Caki2 (cell line): ENCODE measurements at places on chromosomes 3 and 15.

GRCh38 chr3:29414468-29415224 lies 133.8 kb downstream of the RBMS3 start:
- no peak for DNase-seq

DNA sequence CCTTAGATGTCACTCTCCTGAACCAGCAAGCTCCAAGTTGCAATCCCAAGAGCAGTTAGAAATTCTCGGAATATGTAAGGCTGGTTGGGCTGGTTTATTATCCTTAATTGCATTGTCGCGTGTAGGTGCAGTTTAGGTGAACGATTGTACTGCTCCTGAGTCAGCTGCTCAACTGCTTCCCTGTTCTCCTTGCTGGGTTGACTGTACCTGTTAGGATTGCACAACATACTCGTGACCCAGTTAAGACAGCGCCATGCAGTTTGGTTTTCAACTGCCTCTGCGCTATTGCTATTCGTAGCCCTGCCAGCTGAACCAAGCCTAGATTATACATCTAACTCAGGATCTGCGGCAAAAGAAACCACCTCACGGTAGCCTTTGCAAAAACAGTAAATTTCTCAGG lies 41.0 kb downstream of the BCL2L10 start:
- DNase-seq = no peak

GRCh38 chr3:106619-107018 lies 89.9 kb upstream of the CHL1 start:
- no peak for DNase-seq

DNA sequence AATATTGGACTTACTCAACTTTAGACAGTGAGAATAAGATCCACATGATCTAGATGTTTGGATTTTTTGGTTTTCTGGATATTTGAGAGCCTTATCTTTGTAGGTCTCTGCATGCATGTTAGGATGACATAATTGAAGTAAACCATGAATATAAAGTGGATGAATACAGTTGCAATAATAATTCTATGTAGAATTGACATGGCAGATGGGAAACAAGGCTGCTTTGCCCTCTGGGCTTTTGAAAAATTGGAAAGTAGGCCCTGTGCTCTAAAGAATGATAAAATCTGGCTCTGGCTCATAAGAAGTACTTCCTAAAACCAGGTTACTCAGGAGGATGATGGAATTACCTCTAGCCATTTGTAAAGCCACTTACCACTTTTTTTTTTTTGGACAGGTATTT lies 86.9 kb downstream of the ZNF609 start:
- DNase-seq = no peak

DNA sequence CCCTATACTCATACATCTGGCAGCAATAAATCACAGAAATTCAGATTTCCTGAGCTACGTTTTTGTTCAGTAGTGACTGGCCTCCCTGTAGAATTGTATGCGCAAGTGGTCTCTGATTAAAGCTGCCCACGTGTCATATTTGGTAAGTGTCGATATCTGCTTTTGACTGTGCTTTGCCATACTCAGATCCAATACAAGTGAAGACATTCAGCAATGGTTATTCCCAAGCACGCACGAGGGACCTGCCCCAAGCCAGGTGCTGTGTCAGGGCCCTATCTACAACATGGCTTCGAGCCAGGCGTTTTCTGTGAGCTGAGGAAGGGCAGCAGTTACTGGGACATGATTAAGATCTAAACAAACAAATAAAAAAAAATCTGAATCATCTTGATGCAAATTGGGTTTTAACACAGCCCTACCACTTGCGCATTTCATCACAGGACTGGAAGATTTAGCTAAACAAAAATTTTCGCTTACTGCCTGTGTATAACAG lies 47.2 kb upstream of the ICE2 start:
- no peak for DNase-seq

- no peak for DNase-seq
Measured at GRCh38 chr3:159881208-159881607, 107.4 kb upstream of the IL12A start.

DNA sequence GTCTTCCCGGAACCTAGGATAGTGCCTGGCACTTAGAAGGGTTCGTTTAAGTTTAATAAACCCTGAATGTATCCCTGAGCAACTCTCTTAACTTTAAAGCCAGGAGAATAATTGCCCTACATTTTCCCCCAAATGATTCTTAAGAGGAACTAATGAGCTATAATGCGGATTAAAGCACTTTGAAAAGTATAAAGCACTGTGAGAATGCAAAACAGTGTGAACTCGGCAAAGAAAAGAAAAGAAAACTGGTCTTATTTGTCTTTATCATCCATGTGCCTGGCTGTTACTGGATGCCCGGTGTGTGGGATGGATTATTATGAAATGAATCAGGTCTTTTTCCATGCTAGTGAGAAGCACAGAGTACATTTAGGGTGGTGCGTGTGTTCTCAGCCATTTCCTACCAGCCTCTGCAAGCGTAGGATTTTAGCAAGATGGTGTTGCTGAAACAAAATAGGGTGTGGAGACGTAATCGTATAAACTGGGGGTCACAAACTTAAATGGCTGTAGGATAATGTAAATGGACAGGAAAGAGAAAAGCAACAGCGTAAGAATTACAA lies 983 bp downstream of the KBTBD12 start:
- no peak for DNase-seq

DNA sequence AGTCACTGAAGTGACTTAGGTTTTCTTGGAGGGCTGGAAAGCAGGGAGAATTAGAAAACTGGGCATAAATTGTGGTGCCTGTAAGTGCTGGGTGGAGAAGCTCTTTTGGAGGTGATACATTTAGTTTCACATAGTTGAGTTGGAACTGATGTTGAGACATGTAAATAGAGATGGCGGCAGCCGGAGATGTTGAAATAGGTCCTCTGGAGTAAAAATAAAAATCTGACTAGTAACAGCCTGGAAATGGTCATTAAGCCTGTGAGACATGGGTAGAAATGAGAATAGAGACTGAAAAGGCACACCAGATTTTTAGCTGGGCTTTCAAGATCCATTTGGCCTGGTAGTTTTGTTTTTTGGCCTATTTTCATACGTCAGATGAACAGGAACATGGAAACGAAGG lies 2.9 kb upstream of the NIT2 start:
- DNase-seq = no peak

GRCh38 chr15:96343113-96344059 lies 12.9 kb downstream of the NR2F2 start:
- no peak for DNase-seq

- DNase-seq = no peak
Measured at GRCh38 chr15:73771385-73772045, 18.4 kb upstream of the INSYN1 start.

- DNase-seq = peak; percentile 39
Measured at GRCh38 chr3:20511863-20512505, 326.0 kb upstream of the SGO1 start.

DNA sequence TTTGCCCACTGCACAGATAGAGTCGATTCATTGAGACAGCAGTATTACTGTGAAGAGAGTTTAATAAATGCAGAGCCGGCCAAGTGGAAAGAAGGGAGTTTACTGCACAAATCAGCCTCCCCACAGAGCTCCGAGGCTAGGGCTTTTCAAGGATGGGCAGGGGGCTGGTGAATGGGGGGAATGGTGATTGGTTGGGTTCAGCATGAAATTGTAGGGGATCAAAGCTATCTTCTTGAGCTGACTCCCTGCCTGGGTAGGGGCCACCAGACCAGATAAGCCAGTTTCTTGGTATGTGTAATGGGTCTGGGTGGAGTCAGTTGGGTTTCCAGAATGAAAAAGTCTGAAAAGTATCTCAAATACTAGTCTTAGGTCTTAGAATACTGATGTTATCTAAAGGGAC lies 66.6 kb downstream of the SYNPR start:
- DNase-seq = no peak

DNA sequence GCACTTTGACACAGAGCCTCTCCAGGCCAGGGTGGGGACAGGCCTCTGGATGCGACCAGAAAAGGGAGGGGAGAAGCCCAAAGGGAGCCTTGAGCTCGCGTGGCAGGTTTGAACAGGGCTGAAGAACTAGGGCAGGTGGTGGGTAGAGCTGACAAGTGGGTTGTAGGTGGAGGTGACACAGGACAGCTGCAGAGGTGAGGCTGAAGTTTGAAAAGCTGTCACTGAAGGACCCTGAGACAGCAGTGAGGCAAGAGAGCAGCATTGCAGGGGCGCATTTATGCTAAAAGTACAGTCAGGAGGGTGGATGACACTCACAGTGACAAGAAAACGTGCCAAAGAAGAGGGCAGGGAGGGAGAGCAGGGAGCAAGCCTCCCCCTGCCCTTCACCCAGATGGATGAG lies 21.8 kb upstream of the EPB42 start:
- no peak for DNase-seq

DNA sequence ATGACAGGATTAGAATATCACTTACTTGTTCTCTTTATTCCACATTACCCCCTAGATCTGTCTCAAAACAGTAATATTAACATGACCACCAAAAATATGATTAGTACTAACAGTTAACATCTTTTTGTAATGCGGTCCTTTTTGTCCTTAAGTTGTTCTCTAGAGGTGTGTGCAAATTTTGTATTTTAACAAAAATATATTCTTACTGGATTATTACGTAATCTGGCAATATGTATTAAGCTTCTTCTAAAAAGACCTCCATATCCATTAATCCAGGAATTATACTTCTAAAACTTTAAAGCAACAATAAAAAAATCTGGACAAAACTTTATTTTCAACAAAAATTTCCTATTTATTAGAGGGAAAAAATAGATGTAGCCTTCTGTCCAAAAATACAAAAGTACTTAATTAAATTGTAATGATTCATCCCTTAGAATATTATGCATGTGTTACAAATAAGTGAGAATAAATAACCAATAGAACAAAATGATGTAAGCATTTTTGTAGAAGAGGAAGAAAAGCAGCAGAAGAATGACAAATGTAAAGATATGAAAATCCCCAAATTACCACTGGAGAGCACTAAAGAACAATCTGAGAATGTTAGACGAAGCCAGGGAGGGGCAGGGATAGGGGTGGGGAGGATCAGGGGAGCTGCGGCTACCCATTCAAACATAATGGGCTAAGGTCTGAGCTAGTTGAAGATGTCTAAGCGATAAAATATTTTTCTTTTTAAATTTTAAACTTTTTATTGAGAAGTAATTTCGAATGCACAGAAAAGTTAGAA lies 945.6 kb downstream of the MCTP2 start:
- DNase-seq = no peak
